Hematopoietic multipotent progenitor cell treated with erythropoietin and hydrocortisone succinate and interleukin-3 and kit ligand, for 15 days (in vitro differentiated cells): ENCODE measurements at places on chromosomes 5 and 9.

DNA sequence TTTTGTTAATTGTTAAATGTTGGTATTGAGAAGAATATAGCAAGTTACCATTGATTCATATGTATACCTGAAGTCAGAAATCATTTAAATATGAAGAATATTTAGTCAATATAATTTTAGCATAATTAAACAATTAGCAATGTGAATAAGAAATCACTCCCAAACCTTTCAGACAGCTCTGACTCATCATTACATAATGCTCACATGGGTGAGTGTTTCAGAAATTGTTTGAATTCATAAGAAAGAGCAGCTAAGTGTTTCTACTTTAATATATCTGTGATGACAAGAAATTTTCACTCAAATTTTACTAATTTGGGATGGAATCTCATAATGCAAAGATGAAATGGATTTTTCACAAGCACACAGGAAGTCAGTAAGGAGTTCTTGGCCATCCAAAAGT is 42.0 kb upstream of the CDC42SE2 start:
- no peak for DNase-seq

DNA sequence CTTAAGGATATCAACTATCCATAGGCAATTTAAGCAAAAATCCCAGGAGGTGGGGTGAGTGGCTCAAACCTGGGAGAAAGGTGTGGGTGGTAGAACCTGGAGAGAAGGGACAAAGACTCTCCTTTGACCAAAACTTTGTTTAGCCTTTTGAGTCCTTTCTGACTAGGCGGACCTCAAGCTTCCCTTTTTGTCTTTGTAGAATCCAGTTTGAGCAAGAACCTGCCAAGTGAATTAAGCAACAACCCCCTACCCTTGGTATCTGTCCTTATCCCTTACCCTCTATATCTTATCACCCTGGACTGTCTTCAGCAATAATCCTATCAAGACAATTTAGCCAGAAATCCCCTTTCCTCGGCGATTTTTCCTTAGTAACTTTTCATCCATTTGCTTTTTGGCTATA is 53.5 kb upstream of the SLC28A3 start:
- DNase-seq: no peak

DNA sequence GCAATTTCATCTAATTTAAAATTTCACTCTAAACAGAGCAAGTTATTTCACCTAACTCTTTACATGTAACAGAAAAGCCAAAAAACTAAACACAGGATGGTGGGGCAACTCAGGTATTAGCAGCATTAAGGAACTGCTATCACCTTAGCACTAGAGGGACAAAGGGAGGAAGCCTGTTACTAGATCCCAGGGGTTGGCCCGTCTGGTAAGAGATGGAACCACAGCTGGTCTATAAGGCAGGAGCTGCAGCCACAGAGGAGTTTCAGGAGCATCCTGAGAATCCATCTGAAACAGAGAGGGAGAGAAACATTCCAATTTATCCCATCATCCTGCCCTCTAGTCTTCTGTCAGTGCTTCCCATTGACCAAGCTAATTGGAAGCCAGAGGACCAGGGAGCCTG is 300.3 kb downstream of the MRPS30 start:
- DNase-seq: no peak

GRCh38 chr9:2853517-2853916 is 9.6 kb upstream of the PUM3 start:
- no peak for DNase-seq

DNA sequence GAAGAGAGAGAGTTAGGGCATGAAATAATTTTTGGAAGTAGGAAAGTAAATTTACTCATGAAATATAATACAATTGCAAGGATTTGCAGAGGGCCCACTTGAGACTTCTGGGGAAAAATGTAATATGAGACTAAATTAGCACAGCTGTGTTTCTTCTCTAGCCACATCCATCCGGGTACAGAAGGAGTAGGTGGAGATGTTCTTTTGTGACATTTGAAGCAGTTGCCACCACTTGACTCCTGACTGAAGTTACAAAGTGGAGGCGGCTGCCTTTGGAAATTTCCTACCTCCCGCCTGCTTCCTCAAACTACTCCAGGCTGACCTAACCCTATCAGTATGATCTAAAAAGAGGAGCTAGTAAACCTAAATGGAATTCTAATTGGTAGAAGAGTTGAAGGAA is 58.1 kb upstream of the SHISAL2B start:
- no peak for DNase-seq

- DNase-seq: no peak
These were observed 103.6 kb upstream of the FST start for GRCh38 chr5:53376853-53377252.

GRCh38 chr9:120928483-120929228 is 2.1 kb upstream of the TRAF1 start:
- no peak for DNase-seq

DNA sequence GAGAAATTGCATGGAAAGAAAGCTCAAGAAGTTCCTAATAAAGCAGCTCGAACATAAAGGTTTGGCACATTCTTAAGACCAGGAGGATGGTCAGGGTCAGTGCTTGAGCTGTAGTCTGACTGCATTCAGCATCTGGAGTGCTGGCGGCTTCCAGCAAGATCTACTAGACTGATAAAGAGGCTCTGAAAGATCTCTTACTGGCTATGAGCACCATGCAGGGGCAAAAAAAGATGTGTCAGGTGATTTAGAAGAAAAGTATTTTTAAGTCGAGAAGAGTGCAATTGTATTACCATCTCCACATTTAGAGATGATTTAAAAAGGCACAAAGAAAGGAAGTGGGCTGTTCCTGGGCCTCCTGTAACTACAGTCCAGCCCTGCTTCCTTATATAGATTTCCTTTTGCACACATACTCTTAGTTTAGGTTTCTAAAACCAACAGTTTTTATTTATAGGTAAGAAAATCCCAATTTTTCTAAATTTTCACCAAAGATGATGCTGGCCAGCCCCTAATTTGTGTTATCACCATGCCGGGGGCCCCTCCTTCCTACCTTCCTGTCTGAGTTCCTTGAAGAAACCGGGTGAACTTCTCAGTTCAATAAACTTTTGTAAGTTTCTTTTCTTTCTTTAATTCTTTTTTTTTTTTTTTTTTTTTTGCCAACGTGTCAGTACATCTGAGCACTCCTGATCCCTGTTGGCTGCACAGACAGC is 65.9 kb upstream of the PLPP1 start:
- no peak for DNase-seq
